Eye (tissue), 1 donor: ENCODE measurements at places on chromosomes 1 and 21.
A peak's percentile ranks its signal among the peaks of the same experiment; 100 is the strongest.

- DNase-seq, result no peak
Measured at GRCh38 chr1:107378866-107379265, 238.0 kb downstream of the NTNG1 start.

- no peak for DNase-seq
Measured at GRCh38 chr1:7526867-7527732, 244.0 kb upstream of the VAMP3 start.

GRCh38 chr1:60898413-60898812 lies 183.9 kb upstream of the NFIA start:
- no peak for DNase-seq

GRCh38 chr1:29876441-29876840 lies 640.1 kb downstream of the PTPRU start:
- DNase-seq, result no peak

DNA sequence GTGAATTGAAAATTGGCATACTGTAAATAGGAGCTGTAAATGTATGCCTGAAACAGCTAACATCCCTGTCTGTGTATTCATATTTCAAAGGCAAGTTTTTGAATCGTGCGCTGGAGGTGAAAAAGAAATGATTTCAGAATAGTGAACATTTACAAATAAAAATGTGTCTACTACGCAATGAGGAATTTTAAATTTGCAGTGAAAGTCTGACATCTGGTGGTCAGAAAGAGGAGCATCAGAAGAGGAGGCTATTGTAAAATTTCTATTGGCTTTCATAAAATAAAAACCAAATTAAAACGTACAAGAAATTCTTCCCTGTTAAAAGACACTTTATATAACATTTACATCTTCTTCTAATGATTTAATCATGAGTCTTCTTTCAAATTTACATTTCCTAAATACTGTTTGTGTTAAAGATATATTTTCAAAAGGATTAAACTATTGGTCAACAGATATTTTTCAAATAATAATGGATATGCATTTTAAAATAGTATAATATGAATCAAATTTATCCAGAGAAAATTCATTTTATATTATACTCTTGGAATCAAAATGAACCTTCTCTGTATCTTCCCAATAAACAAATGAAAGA lies 113.7 kb upstream of the RRP15 start:
- DNase-seq, result peak; percentile 82

DNA sequence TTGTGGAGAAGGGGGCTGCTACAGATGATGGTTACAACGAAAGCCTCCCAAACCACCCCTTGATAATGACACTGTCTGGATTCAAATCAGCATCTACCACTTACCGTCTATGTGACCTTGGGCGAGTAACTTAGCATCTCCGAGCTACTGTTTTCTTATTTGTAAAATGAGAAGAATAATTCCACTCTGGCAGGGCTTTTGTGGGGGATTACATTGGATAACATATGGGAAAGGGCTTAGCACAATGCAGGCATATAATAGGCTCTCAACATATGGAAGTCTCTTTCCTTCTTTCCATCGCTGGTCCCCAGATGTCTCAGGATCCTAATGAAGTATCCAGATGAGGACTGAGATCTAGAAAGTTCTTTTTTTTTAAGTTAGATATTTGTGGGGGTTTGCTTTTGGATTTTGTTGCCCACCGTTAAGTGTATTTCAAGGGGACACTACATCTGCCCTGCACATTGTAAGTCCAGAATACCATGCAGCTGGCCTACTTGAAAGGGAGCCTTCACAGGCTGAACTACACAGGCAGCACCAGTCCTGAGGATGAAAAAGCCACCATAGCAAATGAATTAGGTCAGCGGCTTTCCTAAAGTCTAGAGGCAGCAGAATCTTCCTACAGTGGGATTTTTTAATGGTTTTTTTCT lies 172.2 kb upstream of the IRF2BP2 start:
- peak; percentile 79 for DNase-seq

- DNase-seq, result no peak
Measured at GRCh38 chr1:203584035-203584434, 42.6 kb upstream of the ATP2B4 start.

- DNase-seq, result peak; percentile 50
Measured at GRCh38 chr1:36446271-36446670, 4.0 kb downstream of the OSCP1 start.

DNA sequence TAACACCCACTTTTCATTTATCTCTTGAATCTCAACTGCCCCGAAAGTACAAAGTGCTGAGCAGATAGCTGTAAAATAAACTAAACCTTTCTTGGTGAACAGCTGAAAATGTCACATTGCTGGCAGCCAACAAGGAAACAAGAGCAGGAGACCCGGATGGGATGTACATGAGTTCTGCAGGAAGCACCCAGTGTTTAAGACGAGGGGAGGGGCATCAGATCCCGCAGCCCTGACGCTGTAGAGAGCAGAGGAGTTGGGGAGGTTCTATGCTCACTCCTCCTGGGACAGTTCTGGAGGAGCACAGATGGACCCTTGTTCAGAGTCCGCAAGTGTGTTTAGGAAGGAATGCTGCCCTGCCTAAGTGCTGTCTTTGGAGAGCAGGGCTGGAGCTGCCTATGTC lies 32.0 kb upstream of the EPHA8 start:
- DNase-seq, result no peak

- DNase-seq, result peak; percentile 56
Measured at GRCh38 chr1:8239306-8240023, 78.4 kb upstream of the SLC45A1 start.

GRCh38 chr1:185250063-185250462 lies 67.0 kb downstream of the IVNS1ABP start:
- no peak for DNase-seq

- no peak for DNase-seq
Measured at GRCh38 chr21:35342440-35342839, 293.3 kb upstream of the RUNX1 start.

- DNase-seq, result no peak
Measured at GRCh38 chr1:115013792-115014191, 15.8 kb upstream of the TSHB start.

GRCh38 chr1:219092206-219092605 lies 81.5 kb upstream of the LYPLAL1 start:
- DNase-seq, result no peak

DNA sequence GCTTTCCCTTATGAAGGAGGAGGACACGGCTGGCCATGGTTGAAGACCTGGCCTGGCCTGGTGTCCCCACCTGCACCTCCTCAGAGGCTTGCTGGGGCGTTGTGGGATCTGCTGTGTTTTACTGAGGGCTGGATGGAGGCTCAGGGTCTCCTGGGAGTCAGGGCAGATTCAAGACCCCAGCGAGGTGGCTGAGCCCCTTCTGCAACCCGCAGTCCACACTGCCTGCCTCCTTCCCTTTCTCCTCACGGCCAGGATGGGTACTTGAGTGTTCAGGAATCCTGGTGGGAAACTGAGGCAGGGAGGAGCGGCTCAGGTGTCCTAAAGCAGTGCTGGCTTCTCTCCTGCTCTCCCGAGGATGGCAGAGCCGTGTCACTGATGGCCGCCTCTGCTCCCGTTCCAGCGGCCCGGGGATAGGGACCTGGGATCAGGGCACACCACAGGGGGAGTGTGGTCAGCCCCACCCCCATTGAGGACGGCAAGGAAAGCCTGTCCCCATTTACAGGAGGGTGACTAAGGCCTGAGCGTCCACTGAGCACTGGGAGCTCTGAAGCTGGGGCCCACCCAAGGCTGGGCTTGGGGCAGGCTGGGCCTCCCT lies 47.5 kb downstream of the TRPM2 start:
- DNase-seq, result no peak

- no peak for DNase-seq
Measured at GRCh38 chr1:231200388-231201031, 38.7 kb downstream of the TRIM67 start.

DNA sequence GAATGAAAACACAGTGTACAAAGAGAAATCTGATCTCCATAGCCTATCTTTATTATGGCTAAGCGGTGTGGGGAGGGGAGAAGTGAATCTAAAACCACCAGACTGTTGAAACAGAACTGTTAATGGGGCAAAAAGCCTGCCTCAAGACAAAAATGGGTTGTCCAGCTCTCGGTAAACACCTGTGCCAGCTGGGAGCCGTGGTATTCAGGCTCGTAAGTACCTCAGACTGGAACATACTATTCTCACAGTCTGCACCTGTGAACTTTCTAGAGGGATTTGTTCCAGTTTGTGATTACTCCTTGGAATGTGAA lies 42.7 kb upstream of the ATP1A1 start:
- no peak for DNase-seq

GRCh38 chr1:8137481-8138244 lies 111.6 kb upstream of the ERRFI1 start:
- DNase-seq, result peak; percentile 66

DNA sequence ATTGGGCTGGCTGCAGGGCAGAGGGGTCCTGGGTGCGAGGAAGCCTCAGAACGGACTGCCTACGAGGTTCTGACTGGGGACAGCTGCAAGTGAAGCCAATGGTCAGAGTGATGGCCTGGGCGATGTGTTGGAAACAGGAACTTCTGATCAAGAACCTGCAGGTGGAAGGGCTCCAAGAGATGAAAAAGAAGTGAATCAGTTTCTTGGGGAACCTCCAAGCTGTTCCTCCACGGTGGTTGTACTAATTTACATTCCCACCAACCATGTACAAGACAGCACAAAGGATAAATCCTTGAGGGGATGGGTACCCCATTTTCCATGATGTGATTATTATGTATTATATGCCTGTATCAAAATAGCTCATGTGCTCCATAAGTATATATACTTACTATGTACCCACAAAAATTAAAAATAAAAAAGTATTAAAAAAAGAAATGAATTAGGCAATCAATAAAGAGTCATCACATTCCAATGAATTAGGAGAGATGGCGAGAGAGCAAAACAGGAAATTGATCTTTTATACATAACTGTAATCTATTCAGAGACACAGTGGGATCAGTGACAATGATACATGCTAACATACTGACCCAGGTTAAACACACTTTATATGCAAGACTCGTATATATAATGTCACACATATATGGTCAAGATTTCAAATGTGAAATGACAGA lies 58.1 kb downstream of the PTPN14 start:
- no peak for DNase-seq

DNA sequence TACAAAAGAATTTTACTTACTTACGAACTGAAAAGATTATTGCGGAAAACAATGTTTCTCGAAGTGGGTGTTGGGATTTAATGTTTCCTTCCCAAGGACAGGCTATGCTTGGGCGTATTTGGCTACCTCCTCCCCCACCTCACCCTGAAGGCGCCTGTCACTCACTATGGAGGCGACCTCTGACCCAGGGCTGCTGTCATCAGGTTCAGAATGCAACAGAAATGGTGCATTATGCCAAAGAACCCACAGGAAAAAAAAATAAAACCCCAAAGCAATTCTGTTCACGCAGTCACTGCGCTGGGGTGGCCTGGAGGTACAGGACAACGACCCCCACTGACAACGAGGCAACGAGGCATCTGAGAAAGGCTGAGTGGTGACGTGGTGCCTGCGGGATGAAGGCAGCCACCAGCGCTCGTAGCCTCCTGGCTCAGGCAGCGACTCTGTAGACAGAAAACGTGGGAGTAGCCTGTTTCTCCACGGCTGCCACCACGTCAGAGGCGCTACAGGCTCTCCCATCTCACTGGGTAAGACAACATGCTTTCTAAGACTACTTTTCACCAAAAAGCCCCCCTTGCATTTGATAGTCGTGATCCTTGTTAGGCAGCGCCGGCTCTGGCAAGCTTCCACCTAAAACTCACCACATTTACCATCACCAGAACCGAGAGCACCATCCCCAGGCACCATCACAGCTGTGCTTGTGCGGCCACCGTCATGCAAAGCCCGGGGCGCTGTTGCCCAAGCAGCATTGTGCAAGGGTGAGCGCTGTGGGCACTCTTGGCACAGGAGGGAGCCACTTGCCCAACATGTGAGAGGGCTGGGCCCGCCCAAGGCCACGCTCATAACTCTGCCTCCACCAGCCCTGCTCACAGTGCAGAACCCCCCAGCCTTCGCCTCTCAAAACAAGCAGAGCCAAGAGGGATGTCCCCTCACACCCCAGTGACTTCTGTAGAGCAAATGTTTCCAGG lies 14.3 kb downstream of the NADK start:
- no peak for DNase-seq

- no peak for DNase-seq
Measured at GRCh38 chr1:8471451-8471850, 153.5 kb downstream of the SLC45A1 start.

- DNase-seq, result no peak
Measured at GRCh38 chr1:28178690-28179485, 2.4 kb upstream of the PTAFR start.

DNA sequence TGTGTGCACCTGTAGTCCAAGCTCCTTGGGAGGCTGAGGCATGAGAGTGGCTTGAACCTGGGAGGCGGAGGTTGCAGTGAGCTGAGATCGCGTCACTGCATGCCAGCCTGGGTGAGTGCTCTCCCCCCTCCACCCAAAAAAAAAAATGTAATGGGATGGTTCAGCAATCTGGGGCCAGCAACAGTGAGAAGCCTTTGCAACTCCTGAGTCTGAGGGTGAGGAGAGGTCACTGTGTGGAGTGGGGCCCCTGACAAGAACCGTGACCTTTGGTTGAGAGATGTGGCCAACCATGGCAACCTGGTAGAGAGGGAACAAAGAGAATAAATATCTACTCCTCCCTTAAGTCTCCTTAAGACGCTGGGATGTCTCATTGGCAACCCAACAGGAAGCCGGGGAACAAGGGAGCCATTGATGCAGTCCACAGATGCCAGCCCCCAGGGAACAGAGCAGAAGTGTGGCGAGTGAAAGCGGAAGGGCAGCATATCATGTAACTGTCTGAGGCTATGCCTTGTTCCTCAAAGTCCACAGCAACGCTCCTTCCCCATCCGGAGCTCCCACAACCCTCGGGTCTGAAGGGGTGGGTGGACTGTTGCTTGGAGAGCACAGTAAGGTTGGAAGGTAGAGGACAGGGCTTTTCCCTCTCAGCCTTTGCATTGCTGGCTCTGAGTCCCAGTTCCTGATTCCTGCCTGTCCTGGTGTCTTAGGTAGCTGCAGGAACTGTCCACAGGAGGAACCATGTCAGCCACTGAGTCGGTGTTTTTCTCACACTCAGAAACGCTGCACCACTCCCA lies 8.3 kb downstream of the TRNP1 start:
- DNase-seq, result peak; percentile 69

DNA sequence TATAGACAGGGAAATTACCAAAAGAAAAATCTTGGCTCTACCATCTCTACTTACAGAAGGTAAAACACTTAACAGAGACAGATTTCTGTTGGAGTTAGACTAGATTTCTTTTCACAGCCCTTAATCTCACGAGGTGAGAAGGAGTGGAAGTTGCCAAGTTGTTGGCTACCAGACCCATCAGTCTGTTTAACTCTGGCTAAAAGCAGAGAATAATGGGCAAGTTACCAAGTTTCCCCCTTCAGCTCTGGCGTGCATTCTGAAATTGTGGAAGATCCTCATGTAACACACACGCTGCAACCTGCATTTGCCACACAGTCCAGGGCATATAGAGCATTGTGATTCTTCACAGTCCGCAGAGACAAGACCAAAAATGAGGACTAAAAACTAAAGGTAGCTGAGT lies 49.3 kb downstream of the STX6 start:
- no peak for DNase-seq
